SW 1271 (cell line): ENCODE measurements at places on chromosomes 1 and 21.

DNA sequence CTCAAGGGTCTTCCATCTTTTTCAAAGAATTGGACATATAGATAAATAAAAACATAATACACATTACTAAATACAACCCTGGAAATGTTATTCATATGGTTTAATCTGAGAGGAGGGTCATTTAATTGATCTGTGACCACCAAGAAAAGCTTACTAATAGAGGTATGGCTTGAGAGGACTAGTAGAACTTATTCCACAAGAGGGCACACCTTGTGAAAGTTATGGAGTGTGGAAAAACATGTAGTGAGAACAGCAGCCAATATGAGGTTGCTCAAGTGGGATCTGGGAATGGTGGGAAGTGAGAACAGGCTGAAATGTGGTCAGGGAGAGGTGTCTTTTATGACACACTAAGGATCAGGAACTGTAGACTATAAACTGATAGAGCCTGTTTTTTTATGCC, 973.5 kb upstream of the B3GALT2 start:
- no peak for DNase-seq

DNA sequence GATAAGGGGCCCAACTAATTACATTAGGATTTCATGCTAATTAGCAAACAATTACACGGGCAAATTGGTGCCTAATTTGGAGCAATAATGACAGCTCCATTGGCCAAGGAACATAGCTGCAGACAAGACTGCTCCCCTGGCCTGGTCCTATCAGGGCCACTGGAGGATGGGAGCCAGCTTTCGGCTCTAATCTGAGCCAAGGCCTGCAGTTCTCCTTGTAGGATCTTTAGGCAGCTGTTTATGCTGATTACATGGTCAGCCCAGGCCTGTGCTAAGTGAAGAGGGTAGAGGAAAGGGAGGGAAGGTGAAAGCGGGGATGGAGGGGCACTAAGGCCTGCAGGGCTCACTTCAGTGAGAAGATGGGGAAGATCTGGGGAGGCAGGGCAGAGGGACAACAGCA, 12.4 kb upstream of the ADGRB2 start:
- no peak for DNase-seq

GRCh38 chr1:46333300-46334029, 7.1 kb upstream of the NSUN4 start:
- DNase-seq: peak; percentile 31

GRCh38 chr1:154895798-154896197, 25.7 kb upstream of the KCNN3 start:
- no peak for DNase-seq

DNA sequence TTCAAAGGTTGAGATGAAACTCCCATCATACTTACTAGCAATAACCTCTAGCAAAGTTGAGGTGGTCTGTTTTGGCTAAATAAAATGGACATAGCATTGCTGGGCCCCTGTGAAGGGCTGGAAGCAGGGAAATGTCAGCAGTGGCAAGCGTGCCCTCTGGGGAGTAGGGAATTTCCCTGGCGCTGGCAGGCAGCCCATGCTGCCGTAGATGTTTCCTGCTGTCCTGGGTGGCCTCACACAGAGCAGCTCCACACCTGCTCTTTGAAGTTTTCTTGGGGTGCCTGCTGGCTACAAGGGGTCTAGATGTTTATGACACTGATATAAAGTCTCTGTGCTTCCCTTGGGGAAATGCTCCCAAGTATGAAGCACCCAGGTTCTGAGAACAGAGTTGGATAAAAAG, 30.2 kb downstream of the ADARB1 start:
- DNase-seq: no peak

DNA sequence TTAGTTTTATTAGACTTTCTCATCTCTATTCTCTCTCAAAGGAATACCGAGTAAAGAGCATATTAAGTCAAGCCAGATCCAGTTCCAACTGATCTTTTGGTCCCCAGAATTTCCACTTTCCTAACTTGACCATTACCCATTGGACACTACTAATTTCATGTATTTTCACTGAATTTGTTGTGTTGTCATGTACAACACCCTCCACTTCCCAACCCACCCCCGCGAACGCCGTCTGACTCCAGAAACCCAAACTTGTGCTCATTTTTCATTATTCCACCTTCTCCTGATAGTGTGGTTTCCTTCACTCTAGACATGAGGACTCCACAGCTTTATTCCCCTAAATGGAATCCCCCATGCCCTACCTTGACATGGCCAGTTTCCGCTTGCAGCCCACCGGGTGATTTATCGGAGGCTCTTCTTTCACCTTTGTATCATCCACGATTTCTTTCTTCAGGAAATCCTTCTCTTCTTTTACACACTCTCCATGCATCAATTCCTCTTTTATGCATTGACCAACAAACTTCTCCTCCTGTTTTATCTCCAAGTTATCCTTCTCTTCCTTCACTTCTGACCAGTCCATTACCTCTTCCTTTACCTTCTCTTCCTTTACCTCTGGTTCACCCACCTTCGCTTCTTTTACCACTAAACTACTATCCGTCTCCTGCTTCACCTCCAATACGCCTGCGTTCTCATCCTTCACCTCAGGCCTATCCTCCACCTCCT, 805 bp downstream of the ZNHIT6 start:
- DNase-seq: no peak

GRCh38 chr1:54267815-54268761, 68.1 kb downstream of the MRPL37 start:
- DNase-seq: no peak

DNA sequence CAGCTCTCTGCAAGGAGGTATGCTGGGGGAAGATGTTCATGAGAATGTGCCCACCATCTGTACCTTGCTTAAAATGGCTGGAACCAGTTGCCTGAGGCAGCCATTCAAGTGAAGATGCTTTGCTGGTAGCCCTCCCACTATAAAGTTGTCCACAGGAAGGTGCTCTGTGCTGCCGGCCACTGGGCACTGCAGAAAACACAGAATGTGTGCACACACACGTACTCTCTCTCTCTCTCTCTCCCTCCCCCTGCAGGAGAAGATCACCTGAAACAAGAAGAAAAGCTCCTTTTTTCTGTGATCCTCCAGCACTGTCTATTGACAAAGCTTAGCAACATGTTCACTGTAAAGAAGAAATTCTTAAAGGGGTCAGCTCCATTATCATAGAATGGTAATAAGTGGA, 134.8 kb downstream of the PIGK start:
- no peak for DNase-seq

DNA sequence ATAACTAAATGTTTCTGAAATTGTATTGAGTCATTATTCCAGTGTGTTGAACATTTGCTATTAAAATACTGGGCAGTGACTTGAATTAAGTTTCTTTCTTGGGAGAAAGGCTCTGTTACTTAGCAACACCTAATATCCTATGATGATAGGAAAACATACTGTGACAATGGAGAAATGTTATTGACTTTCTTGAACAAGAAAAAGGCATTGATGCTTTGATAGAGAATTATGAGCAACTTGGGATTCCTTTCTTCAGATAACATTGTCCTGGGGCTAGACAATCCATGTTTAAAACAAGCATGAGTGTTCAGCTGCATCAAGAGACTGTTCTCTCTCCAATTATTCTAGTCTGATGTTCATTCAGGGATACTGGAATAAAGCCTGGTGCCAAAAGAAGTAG, 215.9 kb upstream of the L1TD1 start:
- no peak for DNase-seq

DNA sequence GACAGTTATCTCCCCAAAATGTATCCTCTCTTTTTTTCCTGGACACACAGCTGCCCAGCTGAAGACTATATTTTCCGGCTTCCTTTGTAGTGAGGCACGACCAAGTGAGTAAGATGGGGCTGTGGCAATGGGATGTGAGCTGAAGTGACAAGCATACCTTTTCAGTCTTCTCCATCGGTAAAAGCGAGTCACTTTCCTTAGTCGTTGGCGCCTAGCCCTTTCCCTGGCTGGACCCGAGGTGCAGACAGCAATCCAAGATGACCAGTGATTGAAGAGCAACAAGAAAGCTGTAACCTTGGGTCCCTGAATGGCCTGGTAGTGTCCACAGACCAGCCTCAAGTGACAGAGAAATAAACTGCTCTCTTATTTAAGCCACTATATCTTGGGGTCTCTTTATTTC, 155.2 kb downstream of the NR5A2 start:
- DNase-seq: no peak

DNA sequence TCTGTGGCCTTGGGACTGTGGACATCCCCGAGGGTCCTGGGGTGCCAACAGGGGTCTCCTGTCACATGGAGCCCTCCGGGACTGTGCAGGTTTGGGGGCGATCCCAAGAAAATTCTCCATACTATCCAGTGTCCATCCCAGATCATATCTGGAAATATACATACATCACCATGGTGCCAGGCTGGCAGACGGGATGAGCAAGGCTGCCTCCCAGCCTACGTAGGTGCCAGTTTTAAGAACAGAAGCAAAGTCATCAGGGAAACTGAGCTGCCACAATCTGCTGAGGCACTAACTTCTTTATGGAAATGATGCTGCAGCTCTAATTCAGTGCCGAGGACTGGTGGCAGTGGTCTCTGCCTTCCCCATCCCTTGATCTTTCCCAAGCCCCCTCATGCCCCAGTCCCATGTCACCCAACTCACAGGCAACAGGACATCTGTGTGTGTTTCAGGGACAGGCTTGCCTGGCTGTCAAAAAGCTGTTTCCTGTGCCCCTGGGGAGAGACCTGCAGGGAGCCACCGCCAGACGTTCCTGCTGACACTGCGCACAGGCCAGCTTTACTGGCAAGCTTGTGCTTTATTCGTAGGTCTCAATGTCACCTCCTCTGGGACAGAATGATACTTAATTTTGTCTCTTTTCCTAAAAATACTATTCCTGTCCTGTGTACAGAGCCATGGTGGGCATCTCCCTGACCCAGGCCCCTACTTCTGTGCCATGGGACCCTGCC, 15.5 kb downstream of the TEX35 start:
- no peak for DNase-seq

GRCh38 chr1:172951730-172952365, 98.9 kb downstream of the TNFSF18 start:
- DNase-seq: no peak

DNA sequence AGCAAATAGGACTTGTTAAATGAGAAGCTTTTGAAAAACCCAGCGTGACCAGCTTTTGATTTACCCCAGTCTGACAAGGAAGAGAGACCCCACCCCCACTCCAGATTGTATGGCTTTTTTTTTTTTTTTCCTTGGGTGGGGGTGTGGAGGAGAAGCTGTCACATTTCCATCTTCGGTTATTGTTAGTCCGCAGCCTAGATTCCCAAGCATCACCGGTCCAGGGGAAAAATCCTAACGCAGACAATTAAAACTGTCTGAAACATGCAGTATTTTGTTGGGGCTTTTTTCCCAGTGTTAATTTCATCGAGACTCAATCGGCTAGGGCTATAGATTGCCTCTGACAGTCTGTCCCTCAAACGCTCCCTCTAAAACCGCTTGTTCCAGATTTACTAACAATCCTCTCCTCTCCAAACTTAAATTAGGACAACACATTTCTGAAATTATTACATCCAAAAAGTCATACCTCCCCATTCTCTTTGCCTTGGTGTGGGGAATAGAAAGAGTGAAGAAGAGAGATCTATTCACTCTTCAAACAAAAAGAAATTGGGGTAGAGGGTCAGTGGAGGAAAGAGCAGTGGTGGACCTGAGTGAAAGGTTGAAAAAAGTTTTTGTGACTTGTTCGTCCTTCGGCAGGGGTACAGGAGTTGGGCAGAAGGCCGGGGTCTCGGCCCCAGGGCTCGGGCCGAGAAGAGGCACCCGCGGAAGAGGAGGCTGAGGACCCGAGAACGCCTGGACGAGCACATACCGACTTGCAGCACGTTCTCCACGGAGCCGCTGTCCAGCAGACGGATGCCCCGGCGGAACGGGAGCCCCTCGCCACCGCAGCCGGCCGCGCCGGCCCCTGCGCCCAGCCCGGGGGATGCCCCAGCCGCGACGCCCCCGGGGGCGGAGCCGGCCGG, 1.1 kb downstream of the ZSWIM5 start:
- DNase-seq: no peak

GRCh38 chr21:35721701-35722100, 338.6 kb downstream of the SETD4 start:
- no peak for DNase-seq
